ENCODE measurements at places on chromosomes 1 and 21.
A peak's percentile ranks its signal among the peaks of the same experiment; 100 is the strongest.

GRCh38 chr1:9910076-9910422 lies at the start of gene CTNNBIP1:
TSS of gene CTNNBIP1 (minus strand) at chr1:9910269. CDS start at chr1:9872064, 38,205 bp downstream.
- no peak for DNase-seq

GRCh38 chr1:115807723-115808122 lies 33.2 kb downstream of the NHLH2 start:
- DNase-seq = no peak

DNA sequence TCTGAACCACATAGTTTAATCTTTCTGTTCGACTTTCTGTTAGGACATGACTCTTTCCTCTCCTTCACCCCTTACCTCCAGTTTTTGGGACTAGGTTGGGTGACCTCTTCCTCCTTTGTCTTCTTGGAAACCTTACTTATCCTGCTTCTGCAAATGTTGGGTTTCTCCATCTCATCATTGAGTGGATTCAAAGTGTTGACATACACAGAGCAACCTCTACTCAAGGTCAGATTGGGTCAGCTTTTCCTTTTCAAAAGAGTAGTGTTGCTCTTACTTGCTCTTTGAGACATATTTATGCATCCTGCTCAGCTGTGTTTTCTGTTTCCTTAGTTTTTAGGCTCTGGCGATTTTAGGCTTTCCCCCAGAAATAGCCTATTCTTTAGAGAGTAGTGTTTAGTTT lies 3.7 kb downstream of the CAMTA1 start:
- DNase-seq = no peak

DNA sequence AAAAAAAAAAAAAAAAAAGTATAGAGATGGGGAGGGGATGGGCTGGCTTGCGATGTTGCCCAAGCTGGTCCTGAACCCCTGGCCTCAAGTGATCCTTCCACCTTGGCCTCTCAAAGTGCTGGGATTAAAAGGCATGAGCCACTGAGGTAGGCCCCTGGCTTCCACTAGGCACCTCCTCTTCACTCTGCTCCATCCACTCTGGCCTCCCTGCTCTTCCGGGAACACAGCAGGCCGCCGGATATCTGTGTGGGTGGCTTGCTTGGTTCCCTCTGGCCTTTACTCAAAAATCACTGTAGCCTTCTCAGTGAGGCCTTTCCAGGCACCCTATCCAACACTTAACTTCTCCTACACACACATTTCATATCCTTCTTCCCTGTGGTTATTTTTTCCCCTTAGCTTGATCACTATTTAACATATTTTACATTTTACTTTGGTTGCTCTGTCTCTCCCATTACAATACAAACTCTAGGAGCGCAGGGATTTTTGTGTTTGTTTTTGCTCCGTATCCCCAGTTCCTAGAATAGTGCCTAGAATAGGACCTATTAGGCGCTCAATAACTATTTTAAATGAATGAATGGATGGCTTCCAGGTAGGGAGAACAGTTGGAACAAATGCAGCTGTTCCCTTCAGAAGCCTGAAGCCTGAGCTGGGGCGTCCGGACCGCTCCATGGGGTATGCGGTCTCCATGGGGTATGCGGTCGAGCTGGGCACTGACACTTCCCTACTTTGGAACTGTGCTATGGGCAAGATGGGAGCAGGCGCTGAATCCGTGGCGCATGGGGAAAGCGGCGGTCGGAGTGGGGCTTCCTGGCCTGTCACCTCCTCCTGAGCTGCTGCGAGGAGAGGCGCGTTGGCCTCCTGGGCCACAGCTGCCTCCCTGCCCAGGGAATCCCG lies 46.7 kb downstream of the H3-3A start:
- DNase-seq = no peak

DNA sequence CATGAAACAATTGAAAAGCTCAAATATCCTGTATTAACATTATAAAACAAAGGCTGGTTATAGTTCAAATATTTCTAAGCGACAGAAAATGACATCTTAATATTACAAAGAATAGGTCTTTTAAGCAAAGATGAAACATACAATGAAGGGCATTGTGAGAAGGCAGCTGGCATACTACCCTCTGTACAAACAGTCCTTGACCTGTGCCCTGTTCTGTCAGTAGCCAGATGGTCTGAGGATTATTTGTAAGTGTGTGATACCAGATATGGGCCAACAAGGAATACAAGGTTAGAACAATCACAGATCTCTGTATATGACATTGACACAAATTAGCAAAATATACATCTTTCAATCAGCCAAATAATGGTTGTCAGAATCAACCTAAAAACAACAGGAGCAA lies 1350.4 kb downstream of the AMY1C start:
- DNase-seq = no peak

DNA sequence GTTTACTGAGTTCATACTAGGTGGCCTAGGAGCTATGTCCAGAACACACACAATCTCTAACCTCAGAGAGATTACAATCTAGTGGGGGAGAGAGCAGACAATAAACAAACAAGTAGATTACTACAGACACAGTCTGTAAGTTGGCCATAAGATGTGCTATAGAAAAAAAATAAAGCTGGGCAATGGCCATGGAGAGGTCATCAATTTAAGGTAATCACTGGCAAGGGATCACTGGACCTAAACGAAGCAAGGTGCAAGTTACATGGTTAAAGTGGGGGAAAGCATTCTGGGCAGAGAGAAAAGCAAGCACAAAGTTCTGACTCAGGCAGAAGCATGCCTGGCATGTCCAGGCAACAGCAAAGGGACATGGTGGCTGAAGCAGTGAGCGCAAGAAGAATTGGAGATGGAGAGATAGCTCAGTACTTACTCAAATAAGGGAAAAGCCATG lies 147.0 kb downstream of the RERE start:
- no peak for DNase-seq

- no peak for DNase-seq
These were observed 202.5 kb upstream of the LYPLAL1 start for GRCh38 chr1:218971156-218971555.

GRCh38 chr1:39297551-39297950 lies 93.1 kb downstream of the MACF1 start:
- DNase-seq = no peak

DNA sequence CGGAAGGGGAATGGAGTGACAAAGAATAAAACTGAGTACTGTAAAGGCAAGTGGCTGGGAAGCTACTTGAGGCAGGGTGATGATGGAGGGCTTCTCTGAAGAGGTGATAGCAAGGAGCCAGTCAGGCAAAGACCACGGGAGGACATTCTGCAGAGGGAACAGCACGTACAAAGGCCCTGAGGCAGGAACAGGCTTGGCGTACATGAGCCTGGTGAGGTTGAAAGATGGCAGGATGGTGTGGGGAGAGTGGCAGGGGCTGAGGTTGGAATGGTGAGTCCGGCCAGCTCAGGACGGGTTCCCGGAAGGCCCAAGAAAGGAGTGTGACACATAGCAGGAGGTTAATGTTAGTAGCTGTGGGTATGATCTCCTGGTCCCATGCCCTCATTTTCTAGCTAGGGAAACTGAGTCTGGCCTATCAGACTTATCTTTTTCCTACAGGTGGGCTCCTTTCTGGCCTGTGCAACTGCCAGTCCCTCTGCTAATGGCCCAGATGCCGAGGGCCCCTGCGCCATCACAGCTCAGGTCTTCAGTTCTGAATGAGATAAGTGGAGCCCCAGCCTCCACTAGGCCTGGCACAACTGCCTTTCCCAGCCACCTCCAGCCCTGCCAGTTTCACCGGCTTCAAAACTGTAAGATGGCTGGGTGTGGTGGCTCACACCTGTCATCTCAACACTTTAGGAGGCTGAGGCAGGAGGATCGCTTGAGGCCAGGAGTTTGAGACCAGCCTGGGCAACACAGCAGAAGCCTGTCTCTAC lies 87.0 kb downstream of the VWA5B1 start:
- DNase-seq = no peak

GRCh38 chr1:119136401-119136800 lies 4.1 kb downstream of the WARS2 start:
- no peak for DNase-seq

- no peak for DNase-seq
These were observed 15.0 kb upstream of the TEKT2 start for GRCh38 chr1:36068866-36069265.

GRCh38 chr21:44765231-44766013 lies 36.2 kb downstream of the UBE2G2 start:
- peak; percentile 25 for DNase-seq

DNA sequence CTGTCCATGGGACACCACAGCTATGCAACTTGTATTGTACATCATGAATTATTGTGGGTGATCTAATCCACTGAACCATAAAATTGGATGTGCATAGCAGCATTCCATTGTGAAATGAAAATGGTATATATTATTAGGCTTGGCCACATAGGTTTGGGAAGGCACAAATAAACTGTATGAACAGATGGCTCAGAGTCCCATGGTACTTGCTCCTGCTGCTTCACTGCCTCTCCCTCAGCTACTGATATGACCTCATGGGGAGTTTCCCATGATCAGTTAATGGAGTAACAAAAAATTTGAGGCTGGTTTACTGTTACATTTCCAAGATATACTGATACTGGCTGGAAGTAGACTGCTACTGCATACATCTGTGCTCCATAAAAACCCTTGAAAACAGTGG lies 152.7 kb upstream of the NEGR1 start:
- no peak for DNase-seq
